ENCODE measurements at places on chromosomes 13 and 19. TPM values are rescaled to one million over a fixed set of nuclear protein-coding genes. Genes with fewer than 3 reads are reported as not detected.

GRCh38 chr19:29842471-29843179, 30.8 kb downstream of the CCNE1 start:
- DNase-seq = no peak

DNA sequence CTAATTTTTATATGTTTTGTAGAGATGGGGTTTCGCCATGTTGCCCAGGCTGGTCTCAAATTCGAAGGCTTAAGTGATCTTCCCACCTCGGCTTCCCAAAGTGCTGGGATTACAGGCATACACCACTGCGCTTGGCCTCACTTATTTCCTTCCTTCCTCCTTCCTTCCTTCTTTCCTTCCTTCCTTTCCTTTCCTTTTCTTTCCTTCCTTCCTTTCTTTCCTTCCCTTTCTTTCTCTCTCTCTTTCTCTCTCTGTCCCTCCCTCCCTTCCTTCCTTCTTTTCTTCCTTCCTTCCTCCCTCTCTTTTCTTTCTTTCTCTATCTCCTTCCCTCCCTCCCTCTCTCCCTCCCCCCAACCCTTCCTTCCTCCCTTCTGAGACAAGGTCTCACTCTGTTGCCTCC, 36.8 kb downstream of the TRPM4 start:
- DNase-seq = no peak

DNA sequence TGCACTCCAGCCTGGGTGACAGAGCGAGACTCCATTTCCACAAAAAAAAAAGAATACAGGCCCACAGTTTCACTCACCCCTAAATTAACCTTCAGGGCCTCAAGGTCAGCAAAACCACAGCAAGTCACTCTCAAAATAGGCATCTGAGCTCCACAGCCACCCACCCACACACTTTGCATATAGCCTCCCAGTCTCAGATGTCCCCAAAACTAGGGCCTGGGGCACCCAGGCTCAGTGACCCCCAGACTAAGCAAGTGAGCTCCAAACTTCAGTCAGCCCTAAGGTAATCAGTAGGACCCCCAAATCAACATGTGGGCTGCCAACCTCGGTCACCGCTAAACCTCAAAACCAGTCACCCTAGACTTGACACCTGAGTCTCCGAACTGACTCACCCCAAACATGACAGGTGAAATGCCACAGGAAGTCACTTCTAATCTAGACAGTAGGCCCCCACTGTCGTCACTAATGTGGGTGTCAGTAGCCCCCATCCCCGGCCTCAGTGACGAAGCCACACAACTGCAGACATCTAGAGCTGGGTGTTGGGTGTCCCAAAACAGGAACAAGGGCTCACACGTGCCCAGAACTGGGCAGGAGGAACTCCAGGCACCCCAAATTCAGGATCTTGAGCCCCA, 13.9 kb downstream of the RABAC1 start:
- no peak for DNase-seq

GRCh38 chr19:30886222-30886621, 463.0 kb downstream of the TSHZ3 start:
- DNase-seq = no peak

DNA sequence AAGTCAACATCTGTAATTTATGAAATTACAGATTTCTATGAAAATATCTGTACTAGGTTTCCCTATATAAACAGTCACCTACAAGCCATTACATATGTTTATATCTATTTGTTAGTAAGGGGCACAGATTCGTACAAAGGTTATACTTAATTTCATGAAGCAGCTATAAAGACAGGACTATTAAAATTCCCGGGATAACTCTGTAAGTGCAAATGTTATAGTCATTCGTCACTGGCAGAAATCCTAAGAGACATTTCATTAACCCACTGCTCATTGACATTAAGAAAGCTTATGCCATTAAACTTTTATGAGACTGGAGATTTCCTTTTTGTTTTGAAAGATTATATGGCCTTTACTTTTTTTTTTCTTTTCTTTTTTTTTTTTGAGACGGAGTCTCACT, 122.9 kb downstream of the MYO16 start:
- no peak for DNase-seq

DNA sequence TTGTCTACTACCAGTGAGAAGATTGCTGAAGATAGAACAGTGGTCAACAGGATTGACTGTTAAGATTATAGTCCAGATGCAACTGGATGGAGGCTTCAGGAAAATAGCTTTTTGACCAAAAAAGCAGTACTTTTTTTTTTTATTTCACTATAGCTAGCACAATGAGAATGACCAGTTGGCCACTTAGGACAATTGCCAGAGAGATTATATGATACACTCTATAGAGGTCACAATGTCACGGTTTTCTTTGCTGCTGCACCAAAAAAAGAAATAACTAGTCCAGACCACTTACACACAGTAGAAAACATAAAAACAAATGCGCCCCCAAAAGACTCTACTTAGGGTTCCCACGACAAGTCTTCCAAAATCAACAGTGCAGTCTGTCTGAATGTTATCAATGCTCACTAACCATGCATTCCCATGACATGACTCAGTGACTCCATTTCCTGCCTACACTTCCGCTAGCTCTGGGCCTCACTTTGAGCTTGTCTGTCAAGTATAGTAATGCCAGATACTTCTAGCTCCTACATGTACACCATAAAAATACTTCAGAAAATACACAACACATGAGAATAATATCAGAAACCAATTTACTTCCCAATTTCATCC, 209.1 kb upstream of the STARD13 start:
- no peak for DNase-seq

The RNF225 gene
- 6.6 TPM for total RNA-seq

DNA sequence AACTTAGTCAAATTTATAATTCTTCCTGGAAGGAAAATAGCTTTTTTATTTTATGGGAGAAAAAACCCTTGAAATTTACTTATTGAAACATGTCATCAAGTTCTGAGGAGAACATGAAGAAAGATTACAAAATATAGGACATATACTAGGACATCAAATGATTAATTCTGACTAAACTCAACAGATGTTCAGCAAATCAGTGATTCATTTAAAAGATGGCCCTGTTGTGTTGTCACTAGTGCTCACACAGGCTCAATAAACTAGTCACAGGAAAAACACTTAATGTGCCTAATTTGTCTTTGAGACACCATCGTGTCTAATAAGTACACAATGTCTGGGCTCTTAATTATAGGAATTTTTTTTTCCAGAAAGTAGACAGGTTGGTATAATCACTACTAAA, 223.8 kb upstream of the TMTC4 start:
- DNase-seq = no peak

- no peak for DNase-seq
Measured at GRCh38 chr13:39023316-39023715, 14.6 kb downstream of the PROSER1 start.
